ENCODE measurements at places on chromosomes 4 and X. TPM values are rescaled to one million over a fixed set of nuclear protein-coding genes. Genes with fewer than 3 reads are reported as not detected.

The MAGEB1 gene
- not detected for total RNA-seq

The COL25A1 gene
- 4.5 TPM for total RNA-seq

The EPGN gene
- total RNA-seq: not detected

The SPATA18 gene
- 2.0 TPM for total RNA-seq

The CYSLTR1 gene
- 0.09 TPM for total RNA-seq

The ASMT gene
- total RNA-seq: 1.4 TPM

The PPP2R2C gene
- total RNA-seq: 7.1 TPM

The AMTN gene
- total RNA-seq: not detected

The HAND2 gene
- not detected for total RNA-seq

The BEND4 gene
- 45.4 TPM for total RNA-seq

The WDR44 gene
- 17.1 TPM for total RNA-seq

The TSR2 gene
- total RNA-seq: 44.2 TPM

The TMPRSS11A gene
- total RNA-seq: not detected

The PNMA3 gene
- 7.8 TPM for total RNA-seq

The PITX2 gene
- total RNA-seq: 0.44 TPM

The CLCN4 gene
- 11.2 TPM for total RNA-seq

The RASGEF1B gene
- total RNA-seq: 4.7 TPM

The SLITRK2 gene
- 0.39 TPM for total RNA-seq

The ACOT9 gene
- 39.5 TPM for total RNA-seq

The MAML3 gene
- 5.6 TPM for total RNA-seq
